ENCODE measurements at places on chromosomes 12 and 14. TPM values are rescaled to one million over a fixed set of nuclear protein-coding genes. Genes with fewer than 3 reads are reported as not detected.

- DNase-seq = no peak
- no peak overlapping the region for H3K27ac ChIP-seq
- no peaks in the 10 kb centered on the region for H3K36me3 ChIP-seq
- H3K4me3 ChIP-seq = no peak overlapping the region
- peaks cover 2% of the 10 kb centered on the region for H3K4me1 ChIP-seq
- no peaks in the 10 kb centered on the region for H3K27me3 ChIP-seq
Measured at GRCh38 chr14:75497191-75497590, 25.1 kb upstream of the BATF start.

The BRAP gene
- total RNA-seq = 20.2 TPM

The SSTR1 gene
- total RNA-seq = not detected

DNA sequence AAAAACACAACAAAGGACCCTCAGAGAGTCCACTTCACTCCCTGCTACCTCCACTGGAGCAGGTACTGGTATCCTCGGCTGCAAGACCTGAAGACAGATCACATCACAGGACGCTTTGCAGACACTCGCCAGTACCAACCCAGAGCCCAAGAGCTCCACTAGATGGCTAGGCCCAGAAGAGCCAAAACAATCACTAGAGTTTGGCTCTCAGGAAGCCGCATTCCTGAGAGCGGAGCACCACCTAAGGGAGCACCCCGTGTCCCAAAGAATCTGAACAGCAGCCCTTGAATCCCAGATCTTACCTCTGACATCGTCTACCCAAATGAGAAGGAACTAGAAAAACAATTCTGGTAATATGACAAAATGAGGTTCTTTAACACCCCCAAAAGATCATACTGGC, 399.8 kb downstream of the RAD51B start:
- no peak for DNase-seq
- H3K27ac ChIP-seq = no peak overlapping the region
- 0 out of 2 replicates have a peak, but pooled peaks cover 4% of the 10 kb centered on the region for H3K4me1 ChIP-seq
- no peaks in the 10 kb centered on the region for H3K36me3 ChIP-seq
- H3K27me3 ChIP-seq = no peaks in the 10 kb centered on the region

DNA sequence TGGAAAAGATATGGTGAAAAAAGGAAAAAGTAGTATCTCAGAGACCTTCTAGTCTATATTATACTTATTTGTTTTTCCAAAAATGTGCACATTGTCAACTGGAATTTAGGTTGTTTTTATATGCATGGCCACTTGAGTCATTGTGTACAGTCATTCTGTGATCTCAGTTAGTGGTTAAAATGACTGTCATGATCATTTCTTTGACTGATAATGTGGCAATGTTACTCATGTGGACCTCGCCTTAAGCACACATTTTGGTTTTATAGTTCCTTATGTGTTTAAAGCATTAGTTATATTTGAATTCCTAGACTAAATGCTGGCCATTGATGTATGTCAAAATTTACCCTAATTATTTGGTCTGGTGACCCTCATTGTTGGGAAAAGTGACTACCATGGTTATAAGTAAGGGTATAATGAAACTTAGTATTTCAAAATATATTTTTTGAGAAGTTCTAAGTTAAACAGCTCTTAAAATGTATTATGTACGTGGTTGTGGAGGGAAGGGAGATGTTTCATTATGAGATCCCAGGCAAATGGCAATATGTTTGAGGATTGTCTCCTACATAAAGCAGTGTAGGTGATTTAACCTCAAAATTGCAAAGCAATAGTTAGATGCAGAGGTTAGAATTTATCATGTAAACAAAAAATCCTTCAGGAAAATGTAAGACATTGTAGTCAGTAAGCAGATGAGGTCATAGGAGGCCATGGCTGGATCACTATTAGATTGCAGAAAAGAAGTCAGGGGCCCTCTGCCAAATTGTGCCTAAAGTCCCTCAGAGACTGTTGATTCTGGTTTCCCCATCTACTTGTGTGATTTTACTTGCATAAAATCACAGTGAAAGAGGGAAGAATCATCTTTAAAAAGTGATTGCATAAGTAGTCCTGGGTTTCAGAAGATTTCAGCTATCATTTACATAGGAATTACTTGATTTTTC, 17.5 kb downstream of the PNMA1 start:
- H3K4me3 ChIP-seq = no peak overlapping the region
- no peak for DNase-seq
- H3K36me3 ChIP-seq = no peaks in the 10 kb centered on the region
- H3K4me1 ChIP-seq = no peaks in the 10 kb centered on the region
- no peak overlapping the region for H3K27ac ChIP-seq

The POTEM gene
- total RNA-seq = not detected

DNA sequence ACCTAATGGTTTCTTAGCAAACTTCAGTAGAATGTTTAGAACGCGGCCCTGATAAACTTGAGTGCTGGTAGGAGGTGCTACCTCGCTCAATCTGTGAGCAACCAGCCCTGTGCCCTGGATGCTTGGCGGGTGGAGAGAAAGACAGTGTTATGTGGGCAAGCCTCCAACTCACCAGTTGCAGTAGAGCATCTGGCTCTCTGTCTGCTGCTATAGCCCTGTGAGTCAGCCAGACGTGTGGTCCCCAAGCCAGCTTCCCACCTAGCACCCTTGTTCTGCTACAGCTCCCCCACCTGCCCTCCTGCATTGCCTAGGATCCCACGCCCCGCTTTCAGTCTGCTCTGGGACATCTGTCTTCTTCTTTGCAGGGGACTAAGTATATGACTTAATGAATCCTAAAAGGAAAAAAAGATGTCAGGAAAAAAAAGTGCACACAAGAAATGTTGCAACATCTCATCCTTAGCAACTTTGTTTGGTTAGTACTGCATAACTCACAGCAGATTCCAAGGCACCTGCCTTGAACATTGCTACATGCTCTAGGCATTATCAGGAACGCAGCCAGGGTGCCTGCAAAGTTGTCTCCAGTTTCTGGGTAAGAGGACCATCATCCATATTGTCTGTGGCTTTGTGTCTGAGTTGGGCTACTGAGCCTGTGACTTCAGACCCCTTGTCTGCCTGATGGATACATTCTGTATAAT, 13.6 kb downstream of the SNRNP35 start:
- H3K27ac ChIP-seq = no peak overlapping the region
- H3K4me1 ChIP-seq = no peaks in the 10 kb centered on the region
- no peak overlapping the region for H3K4me3 ChIP-seq
- no peaks in the 10 kb centered on the region for H3K27me3 ChIP-seq
- DNase-seq = no peak
- H3K36me3 ChIP-seq = no peaks in the 10 kb centered on the region

DNA sequence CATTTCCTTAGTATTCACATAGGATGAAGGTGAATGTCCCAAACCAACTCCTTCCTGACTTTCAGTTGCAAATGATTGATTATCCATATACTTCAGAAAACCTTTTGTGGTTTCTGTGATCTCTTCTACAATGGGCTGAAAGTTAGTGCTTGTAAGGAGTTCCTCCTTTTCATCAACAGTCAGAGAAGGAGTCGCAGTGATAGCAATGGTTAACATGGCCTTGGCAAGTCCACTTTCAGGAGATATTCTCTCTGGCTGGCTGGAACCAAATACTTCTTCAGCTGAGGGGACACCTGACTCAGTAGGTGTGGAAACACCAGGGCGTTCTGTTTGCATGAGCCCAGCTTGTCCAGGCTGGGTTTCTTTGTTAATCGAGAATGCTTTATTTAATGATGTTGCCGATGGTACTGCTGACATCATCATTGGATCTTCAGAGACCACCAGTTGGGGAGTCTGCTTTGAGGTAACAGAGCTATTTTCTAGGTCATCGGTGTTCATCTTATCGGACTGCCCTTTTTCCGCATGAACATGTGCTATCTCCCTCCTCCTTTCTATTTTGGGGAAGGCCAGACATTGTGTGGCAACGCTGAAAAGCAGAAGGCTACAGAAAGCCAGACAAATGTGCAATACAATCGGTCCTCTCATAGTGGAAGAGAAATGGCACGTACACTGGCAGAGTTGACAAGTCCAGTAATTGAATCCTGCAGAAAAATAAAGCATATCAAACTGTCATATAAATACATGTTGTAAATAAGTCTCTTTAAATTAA, 13.1 kb downstream of the ARMH4 start:
- DNase-seq = no peak
- no peak overlapping the region for H3K27ac ChIP-seq
- H3K36me3 ChIP-seq = no peaks in the 10 kb centered on the region
- H3K4me3 ChIP-seq = no peak overlapping the region

GRCh38 chr14:81005540-81006228, 50.3 kb downstream of the TSHR start:
- no peak overlapping the region for H3K27ac ChIP-seq
- no peaks in the 10 kb centered on the region for H3K27me3 ChIP-seq
- H3K4me3 ChIP-seq = no peak overlapping the region
- H3K4me1 ChIP-seq = no peaks in the 10 kb centered on the region
- DNase-seq = no peak

- no peak for DNase-seq
- H3K27me3 ChIP-seq = no peaks in the 10 kb centered on the region
- no peaks in the 10 kb centered on the region for H3K36me3 ChIP-seq
- no peak overlapping the region for H3K27ac ChIP-seq
- no peaks in the 10 kb centered on the region for H3K4me1 ChIP-seq
Measured at GRCh38 chr14:42428996-42429395, 822.3 kb downstream of the LRFN5 start.

- no peaks in the 10 kb centered on the region for H3K36me3 ChIP-seq
- H3K27me3 ChIP-seq = no peaks in the 10 kb centered on the region
- DNase-seq = no peak
Measured at GRCh38 chr12:39620659-39621658, 1.4 kb upstream of the ABCD2 start.

GRCh38 chr12:111753144-111753881, 13.4 kb upstream of the ALDH2 start:
- no peaks in the 10 kb centered on the region for H3K36me3 ChIP-seq
- peak; percentile 45 for DNase-seq
- H3K27ac ChIP-seq = no peak overlapping the region
- H3K4me3 ChIP-seq = no peak overlapping the region
- peaks cover 13% of the 10 kb centered on the region for H3K4me1 ChIP-seq

The MMP17 gene
- 2.3 TPM for total RNA-seq

The C12orf60 gene
- 1.2 TPM for total RNA-seq

DNA sequence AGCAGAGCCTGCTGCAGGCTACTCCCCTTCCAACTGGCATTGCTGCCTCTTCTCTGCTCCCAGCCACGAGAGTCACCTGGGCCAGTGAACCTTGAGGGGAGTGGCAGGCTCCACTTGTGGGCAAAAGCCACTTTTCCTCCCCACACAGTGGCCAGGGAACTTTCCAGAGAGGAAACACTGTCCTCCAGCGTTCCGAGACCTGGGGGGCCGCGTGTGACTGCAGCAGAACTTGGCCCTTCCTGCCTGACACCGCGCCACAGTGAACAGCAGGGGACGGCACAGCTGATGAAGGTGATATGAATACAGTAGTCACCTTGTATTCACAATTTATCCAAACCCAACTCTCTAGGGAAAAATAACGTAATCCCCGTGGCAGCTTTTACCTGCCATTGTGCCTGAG, 114.9 kb downstream of the PIWIL1 start:
- H3K4me3 ChIP-seq = no peak overlapping the region
- DNase-seq = no peak
- H3K27me3 ChIP-seq = peaks cover 16% of the 10 kb centered on the region
- H3K36me3 ChIP-seq = no peaks in the 10 kb centered on the region
- H3K4me1 ChIP-seq = no peaks in the 10 kb centered on the region

DNA sequence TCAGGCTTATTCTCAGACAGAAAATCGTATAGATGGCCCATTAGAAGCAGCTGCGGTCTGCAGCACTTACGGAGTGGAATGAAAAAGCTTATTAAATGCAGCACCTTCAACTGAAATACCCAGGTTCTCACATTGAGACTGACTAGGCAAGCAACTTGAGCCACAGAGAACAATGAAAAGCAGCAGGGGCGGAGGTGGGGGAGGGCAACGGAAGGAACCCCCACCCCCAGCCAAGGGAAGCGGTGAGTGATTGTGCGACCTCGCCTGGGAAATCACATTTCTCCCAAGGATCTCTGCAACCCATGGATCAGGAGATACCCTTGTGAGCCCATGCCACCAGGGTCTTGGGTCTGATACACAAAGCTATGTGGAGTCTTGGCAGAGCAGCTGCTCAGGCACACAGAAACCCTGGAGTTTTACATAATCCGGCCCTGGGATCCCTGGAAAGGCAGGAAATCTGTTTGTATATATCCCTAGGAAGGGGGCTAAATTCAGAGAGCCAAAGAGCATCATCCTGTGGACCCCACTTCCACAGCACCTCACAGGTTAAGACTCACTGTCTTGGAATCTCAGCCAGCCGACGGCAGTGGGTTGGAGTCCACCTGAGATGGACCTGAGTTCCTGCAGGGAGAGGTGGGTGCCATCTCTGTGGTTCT, 38.1 kb downstream of the PZP start:
- no peaks in the 10 kb centered on the region for H3K4me1 ChIP-seq
- no peak overlapping the region for H3K4me3 ChIP-seq
- H3K36me3 ChIP-seq = no peaks in the 10 kb centered on the region
- no peak overlapping the region for H3K27ac ChIP-seq

The NEUROD4 gene
- total RNA-seq = not detected

DNA sequence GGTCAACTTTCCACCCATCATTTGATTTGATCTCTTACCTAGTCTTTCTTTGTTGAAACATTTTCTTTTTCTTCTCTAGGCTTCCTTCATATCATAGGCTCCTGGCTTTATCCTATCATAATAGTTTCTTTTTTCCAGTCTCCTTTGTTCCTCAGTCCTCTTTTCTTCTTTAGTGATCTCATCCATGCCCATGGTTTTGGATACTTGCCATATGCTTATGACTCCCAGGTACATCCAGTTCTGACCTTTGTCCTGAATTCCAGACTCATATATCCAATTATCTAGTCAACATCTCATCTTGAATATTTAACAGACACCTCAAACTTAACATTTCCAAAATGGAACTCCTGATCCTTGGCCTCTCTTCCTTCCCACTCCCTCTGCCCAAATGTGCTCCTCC, 36.1 kb upstream of the KRAS start:
- no peaks in the 10 kb centered on the region for H3K36me3 ChIP-seq
- no peak for DNase-seq
- H3K27ac ChIP-seq = no peak overlapping the region
- H3K27me3 ChIP-seq = no peaks in the 10 kb centered on the region
- H3K4me3 ChIP-seq = no peak overlapping the region

Data from SJCRH30 (cell line).